ENCODE measurements at places on chromosomes 1 and 21.
A peak's percentile ranks its signal among the peaks of the same experiment; 100 is the strongest.

GRCh38 chr1:202890392-202890791, 1.4 kb upstream of the RABIF start:
- DNase-seq = no peak

DNA sequence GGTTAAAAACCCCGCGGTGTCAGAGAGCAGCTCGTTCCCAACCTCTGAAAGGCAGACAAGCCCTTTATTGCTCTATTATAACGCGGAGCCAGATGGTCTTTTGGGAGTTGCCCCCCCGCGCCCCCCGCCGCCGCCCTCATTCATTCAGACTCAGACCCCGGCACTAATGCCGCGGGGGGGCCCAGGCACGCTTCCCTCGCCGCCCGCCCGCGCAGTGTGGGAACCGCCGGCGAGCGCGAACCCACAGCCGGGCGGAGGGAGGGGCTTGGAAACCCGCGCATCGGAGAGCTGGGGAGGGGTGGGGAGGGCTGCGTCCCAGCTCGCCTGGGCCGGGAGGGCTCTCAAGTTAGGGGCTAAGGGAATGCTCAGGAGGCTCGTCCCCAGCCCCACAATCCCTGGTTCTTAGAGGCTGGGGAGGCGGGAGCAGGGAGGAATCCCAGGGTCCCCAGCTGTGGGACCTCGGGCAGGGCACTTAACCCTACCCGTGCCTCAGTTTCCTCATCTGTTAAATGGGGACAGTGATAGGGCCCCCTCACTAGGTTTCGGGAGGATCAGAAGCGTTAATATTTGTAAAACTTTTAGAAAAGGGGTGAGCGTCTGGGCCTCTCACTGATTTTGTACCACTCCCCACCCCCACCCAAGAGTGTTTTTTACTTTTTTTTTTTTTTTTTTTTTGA, 10.9 kb upstream of the HES5 start:
- no peak for DNase-seq

DNA sequence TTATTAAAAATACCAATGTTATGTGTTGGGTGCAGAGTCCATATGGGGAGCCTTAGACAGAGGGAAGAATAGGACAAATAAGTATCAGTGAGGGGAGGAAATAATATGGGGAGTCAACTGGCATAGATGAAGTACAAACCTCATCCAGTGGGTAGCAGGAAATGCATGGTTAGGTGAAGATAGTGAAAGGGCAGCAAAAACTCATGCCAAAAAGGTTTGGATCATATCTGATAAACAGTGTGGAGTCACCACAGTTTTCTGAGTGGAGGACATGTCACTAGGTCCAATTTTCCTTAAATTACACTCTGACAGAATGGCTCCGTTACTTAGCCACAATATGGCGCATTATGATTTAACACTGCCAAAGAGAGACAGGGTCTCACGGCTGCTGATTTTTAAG, 10.3 kb downstream of the DUSP23 start:
- no peak for DNase-seq

- no peak for DNase-seq
Measured at GRCh38 chr1:168441745-168442144, 102.1 kb downstream of the XCL2 start.

DNA sequence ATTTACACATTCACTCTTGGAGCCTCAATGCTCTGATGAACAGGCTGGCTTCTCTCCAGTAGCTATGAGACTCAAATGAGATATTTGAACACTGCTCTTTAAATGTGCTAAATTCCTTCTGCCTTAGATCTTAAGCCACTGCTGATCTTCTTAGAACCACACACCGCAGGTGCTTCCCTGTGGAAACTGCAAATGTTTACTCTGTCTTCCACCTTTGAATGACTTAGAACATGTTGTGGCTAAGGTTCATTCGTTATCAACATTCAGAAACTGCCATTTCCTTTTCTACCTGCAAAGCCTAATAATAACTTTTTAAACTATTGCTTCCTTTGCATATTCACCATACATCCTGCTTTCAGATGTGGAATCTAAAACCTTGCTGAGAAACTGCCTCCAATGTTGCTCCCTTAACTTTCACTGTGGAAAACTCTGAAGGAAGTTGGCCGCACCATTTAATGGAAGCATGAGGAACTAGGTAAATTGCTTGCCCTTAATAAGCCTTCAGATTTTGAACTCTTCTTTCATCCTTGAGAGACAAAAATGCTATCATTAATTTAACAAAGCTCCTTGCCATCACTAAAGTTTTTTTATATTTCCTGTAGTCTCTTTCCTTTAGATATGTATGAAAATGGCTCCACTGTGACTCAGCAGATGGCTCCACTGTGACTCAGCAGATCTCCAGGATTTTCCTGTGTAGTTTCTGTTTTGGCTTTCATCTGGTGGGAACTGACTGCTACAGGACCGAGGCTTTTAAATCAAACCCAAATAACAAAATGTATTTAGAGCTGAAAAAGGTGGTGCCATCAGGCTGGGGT, 143.8 kb downstream of the TNFSF18 start:
- DNase-seq = no peak

DNA sequence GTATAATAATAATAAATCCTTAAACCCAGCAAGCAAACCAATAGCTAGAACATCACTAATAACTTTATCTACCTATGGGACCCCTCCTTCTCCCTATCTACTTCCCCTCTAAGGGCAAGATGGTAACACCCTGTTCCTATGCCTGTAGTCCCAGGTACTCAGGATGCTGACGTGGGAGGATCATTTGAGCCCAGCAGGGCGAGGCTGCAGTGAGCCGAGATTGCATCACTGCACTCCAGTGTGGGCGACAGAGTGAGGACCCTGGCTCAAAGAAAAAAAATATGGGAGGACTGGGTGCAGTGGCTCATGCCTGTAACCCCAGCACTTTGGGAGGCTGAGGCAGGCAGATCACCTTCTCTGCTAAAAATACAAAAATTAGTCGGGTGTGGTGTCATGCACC, 143.1 kb upstream of the SLC45A1 start:
- no peak for DNase-seq

DNA sequence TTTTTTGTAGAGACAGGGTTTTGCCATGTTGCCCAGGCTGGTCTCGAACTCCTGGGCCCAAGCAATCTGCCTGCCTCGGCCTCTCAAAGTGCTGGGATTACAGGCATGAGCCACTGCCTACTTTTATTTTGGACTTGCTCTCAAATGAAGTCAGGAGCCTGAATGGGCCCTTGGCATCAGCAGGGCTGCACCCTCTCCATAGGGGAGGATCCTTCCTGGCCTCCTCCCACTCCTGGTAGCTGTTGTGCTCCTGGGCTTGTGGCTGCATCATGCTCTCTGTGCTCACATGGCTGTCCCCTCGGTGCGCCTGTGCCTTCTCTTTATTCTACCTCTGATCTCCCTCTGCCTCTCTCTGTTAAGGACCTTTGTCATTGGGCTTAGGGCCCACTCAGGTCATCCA, 46.4 kb upstream of the DISP3 start:
- DNase-seq = no peak

GRCh38 chr1:72954943-72955342, 672.6 kb upstream of the NEGR1 start:
- DNase-seq = no peak

- peak; percentile 84 for DNase-seq
Measured at GRCh38 chr1:234499119-234499942, 20.4 kb upstream of the TARBP1 start.

DNA sequence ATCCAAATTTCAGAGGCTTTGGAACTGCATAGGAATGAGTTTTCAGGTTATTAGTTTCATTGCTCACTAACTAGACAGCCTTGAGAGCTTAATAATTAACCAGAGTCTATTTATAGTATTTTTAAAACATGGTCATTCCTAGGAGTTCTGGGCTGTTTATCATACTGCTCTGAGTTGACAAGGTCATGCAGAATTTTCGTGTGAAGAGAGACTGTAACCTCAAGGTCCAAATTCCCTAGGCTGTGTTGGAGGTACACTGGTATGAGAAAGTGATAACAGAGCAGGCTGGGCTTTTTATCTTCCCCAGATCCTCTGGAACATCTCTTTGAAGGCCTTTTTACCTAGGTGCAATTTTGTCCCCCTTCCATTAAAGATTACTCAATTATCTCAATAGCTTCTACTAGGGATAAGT, 736.3 kb downstream of the LTN1 start:
- DNase-seq = no peak

GRCh38 chr1:168394858-168395257, 114.2 kb downstream of the TBX19 start:
- no peak for DNase-seq

- DNase-seq = no peak
Measured at GRCh38 chr1:200802042-200802441, 63.3 kb downstream of the CAMSAP2 start.

DNA sequence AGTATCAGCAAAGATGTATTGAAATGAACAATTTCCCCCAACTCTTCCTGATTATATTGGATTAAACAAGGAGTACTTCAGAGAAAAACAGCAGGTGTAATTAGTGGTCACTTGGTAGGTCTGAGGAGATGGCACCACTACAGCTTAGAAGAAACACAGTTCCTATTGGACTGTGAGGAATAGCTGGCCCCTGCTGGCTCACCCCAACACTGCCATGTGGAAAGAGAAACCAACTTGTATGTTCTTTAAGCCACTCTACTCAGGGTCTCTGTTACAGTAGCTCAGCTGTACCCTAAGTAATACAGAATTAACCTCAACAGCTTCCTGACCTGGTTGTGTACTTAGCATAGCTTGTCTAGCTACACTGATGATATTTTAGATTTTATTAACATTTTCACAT, 26.5 kb upstream of the MTR start:
- DNase-seq = no peak

DNA sequence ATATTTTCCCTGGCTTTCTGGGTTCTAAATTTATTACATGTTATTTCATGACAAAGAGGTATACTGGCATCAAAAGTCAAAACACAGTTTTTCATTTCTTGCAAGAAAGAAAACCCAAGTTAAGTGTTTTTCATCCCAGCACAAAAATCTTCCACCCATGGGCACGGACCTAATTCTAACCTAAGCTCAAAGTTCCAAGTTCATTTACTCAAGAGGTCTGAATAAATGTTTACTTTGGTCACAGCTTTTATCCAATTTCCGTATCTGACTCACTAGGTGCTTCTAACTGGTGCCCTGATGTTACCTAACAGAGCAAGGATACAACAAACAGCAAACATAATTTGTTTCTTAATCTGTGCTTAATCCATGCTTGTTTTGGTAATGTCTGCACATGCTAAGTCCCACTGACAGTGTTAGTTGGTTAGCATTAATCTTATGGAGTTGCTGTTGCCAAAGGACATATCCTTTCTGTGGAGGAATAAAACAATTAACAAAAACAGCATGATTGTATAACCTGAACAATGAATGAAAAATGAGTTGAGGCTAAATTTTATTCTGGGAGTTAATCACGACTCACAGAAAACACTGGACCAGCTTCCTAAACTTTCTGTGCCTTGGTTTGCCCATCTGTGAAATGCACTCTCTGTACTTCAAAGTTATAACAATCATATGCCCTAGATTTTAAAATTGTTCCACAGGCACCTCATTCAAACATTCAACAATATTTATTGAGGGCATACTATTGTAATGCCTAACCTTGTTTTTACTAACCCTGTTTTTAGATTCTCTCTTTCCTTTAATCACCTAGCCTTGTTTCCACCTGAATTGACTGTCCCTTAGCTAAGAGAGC, 4.2 kb upstream of the CHD1L start:
- no peak for DNase-seq

DNA sequence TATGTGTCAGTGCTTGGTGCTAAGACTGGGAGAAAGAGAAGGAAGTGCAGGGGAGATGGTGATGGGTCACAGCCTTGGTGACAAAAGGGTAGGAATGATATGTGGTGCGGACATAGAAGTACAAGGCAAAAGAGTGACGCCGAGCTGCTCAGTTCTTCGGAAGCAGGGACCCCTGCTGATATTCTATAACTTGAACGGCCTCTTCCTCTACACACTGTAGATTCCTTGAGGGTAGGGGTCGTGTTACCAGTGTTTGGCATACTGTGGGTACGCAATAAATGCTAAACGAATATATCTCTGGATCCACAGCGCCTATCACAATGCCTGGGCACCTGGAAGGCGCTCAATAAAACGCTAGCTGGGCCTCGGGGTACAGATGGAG, 488 bp downstream of the DBT start:
- no peak for DNase-seq

DNA sequence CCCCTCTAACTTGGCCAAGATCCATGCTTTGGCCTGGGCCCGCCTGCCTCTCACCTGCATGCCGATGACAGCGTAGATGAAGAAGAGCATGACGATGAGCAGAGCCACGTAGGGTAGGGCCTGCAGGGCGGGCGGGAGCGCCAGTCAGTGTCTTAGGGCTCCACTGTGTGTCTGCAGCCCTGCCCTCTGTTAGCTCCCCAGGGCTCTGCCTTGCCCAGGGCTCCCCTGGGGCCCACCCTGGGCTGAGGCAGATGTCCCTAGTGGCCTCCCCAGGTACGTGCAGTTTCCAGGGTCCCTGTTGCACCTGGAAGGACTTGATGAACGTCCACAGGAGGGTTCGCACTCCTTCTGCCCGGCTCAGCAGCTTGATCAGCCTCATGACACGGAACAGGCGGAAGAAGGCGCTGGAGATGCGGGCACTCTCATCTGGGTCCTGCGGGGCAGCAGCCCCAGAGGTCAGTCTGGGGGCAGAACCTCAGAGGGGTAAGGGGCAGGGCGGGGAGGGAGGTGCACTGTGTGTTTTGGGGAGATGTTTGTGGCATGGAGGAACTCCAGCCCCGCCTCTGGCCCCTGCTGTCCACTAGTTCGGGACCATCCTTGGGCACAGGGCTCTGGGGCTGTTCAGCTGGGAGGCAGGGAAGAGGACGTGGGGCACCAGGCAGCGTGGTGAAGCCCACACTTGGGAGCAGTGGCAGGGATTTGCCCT, 29.8 kb upstream of the KIF21B start:
- no peak for DNase-seq

All from activated CD4-positive, alpha-beta T cell treated with anti-CD3 and anti-CD28 coated beads, Interleukin-2, amount 50 U/mL, for 1 hour (primary cell).